COLO829 (cell line): ENCODE measurements at places on chromosomes 7 and 10.

DNA sequence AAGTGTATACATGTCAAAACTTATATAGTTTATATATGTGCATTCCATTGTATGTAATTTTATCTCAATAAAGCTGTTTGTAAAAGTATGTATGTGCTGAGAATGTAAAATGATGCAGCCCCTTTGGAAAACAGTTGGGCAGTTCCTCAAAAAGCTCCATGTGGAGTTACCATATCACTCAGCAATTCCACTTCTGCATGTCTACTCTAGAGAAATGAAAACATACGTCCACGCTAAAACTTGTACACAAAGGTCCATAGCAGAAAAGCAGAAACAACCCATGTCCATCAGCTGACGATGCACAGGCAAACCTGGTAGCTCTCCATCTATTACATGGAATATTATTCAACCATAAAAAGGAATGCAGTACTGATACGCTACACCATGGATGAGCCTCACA is 8.3 kb upstream of the RGS10 start:
- no peak for DNase-seq

DNA sequence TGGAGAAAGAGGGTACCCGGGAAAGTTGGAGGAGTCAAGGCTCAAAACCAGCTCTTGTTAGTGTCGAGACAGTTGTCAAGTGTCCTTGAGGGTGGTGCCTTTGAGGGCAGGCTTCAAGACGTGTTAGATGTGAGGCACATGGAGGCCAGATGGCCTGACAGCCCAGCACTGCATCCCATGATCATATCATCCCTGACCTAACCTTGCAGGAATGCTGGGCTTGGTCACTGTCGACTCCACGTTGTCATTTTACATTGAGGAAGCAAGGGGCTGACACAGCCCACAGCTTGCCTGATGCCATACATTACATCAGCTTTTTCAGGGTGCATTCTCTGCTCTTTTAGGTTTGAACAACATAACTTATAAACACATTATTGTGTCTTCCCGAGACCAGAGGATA is 114.1 kb downstream of the ABCA13 start:
- no peak for DNase-seq

- peak; percentile 72 for DNase-seq
These were observed 36.4 kb upstream of the PURB start for GRCh38 chr7:44921607-44922350.

DNA sequence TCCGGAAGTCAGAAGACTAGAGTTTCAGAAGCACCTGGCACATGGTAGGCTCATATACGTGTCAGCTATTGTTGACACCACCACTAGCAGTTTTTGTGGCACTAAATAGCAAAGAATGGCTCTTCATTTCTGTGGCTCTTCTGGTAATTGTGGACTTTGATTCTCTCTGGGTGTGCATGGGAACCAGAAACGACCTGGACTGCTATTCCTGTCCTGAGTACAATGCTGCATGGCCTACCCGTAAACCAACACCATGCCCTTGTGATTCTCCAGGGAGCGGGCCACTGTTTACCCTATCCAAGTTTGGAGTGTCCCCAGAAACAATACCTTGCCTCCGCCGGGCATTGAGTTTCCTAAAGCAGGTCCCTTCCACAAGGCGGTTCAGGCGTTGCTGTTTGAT is 162.9 kb upstream of the AOAH start:
- no peak for DNase-seq

DNA sequence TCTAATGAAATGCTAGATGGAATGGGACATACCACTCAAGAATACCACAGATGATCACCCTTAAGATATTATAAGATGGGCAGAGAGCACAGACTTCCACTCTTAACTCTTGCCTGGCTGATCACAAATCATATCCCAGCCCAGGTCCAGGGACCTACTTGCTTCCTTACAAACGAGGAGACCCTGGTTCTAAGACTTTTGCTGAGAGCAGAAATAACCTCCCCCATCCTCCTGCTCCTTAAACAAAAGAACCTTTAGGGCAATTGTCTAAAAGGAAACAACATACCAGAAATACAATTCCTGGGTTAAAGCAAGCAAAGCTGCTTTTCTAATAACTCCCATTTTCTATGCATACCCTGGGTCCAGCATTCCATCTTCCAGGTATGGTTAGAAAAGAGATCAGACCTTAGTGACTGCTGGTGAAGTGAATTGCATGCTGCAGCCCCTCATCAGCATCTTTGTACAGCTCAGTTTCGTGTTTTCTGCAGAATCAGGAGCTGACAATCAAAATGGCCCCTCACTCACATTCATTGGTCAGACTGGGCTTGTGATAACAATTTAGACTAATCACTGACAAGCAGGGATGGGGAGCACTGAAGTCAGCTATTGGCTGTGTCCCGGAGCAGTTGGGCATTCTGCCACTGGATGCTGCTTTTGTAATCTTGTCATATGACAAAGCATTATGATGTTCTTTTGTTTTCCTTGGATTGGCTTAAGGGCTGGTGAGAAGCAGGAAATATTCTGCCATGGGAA is 14.6 kb downstream of the IFIT3 start:
- DNase-seq: no peak

GRCh38 chr10:21732067-21732772 is 198.2 kb downstream of the MLLT10 start:
- DNase-seq: peak; percentile 35

DNA sequence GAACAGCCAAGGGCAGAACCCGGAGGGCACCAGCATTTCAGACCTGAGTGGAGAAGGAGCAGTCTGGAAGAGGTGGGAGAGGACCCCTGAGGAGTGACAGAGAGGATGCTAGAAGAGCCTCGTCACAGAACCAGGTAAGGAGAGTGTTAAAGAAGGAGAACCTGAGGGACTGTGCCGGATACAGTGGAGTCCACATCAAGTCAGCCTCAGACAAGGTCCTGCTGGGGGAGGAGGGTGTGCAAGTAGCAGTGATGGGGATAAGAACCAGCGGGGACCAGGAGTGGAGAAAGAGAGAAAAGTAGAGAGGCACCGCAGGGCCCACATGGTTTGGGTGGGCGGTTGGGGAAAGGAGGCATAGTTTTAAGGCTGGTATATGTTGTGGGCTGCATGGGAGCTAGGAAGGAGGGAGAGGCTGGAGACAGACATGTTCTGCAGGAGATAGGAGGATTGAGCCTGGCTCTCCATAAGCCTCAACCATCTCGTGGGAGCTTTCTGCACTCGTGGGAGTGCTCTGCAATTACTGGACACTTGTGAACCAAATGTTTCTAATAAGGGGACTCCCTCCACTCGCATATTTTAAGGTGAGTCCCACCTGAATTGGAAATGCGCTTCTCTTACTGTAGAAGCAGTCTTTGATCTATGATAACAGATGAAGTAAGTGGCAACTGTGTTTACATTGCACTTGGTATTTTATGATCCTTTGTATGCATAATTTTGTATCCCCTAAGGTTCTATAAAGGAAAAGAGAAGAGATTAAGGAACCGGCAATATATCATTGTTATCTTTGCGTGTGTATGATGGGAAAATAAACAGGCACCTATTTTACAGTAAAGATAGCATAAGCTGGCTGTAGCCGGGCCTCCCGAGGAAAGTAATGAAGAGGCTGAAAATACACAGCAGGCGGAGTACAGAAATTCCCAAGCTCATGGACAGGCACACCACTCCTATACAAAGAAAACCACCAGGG is 154.8 kb downstream of the ADAM12 start:
- no peak for DNase-seq

- DNase-seq: no peak
These were observed 106.8 kb upstream of the FGL2 start for GRCh38 chr7:77306231-77307067.

DNA sequence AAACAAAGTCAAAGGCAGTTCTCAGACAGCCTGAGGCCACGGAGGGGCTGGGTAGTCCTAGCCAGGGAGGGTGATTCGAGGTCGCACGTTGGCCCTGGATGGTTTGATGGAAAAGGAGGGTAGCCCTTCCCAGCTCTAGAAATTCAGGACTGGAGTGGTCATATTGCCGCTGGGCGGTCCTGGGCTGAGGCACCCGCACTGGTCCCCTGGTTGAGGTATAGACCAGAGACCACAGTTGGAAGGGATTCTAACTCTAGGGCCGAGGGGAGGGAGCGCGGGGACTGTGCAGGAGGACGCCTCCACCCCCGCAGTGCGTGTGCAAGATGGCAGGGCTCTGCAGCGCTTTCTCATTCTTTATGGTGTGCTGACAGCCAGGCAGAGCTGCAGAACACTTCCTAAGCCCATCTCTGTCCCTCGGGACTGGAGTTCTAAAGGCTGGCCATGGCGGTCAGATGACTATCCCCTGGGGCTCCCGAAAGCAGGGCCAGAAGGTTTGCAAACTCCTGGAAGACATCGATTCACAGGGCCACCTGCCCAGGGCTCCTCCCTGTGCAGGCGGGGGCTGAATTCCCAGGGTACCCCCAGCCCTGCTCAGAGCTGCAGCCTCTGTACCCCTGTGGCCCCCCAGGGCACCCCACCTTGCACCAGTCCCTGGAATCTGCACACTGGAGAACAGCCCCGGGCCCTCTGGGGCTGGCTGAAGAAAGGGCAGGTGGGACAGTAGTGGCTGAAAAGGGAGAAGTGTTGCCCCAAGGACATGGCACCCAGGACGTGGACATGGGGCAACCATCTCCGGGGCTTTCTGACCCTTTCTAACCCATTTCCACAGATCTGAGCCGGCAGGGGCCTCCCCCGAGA is 51.0 kb upstream of the ELN start:
- DNase-seq: peak; percentile 43

- DNase-seq: no peak
These were observed 66.4 kb upstream of the PDCD4 start for GRCh38 chr10:110805292-110805691.

GRCh38 chr10:4217653-4218052 is 432.6 kb upstream of the KLF6 start:
- DNase-seq: no peak

DNA sequence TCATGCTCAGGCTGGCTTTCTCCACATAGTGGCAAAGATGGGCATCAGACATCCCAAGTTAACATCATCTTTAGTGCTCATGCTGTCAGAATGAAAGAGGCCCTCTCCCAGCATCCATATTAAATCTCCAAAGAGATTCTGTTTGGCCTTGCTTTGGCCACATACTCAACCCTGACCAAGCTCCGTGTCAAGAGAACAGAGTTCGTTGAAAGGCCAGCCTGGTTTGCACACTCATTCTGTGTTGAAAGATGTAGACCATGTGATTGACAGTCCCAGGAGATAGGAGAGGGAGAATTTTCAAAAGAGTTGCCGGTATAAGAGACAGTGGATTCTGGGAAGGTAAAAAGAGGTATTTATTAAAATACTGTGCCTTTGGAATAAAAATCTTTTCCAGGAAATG is 19.7 kb downstream of the MET start:
- DNase-seq: no peak

- DNase-seq: peak; percentile 6
These were observed 72.8 kb downstream of the SHOC2 start for GRCh38 chr10:110992006-110992800.

DNA sequence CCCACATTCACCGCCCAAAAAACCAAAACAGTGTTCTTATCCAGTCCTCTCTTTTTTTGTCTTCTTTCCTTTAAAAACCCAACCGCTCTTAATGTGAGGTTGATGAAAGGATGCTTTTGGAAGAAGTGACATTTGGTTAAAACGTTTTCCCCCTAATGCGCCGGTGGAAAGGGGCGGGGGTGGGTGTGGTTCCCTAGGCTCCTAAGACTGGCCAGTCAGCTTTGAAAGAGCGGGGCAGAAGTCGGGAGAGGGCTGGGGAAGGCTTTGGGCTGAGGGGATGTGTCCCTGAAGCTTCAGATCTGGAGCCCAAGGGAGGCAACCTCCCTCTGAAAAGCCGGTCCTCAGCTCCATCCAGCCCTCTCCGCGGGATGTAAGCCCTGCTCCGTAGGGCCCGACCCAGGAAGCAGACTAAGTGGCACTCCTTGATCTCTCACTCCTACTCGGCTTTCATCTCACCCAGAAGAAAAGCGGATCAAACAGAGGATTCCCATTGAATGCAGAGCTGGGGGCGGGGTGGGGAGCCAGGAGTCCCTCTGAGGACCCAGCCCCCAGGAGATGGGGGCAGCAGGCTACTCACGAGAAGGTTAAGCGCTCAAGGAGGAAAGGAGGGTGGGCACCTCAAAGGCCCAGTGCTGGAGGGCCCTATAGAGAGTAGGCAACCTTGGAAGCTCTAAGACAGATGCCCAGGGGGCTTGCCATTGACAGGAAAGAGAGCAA is 2.4 kb upstream of the EVX1 start:
- DNase-seq: no peak

GRCh38 chr7:134388336-134389019 is 70.4 kb downstream of the AKR1B1 start:
- no peak for DNase-seq

- no peak for DNase-seq
These were observed 73.9 kb downstream of the SEMA3C start for GRCh38 chr7:80844916-80845315.

DNA sequence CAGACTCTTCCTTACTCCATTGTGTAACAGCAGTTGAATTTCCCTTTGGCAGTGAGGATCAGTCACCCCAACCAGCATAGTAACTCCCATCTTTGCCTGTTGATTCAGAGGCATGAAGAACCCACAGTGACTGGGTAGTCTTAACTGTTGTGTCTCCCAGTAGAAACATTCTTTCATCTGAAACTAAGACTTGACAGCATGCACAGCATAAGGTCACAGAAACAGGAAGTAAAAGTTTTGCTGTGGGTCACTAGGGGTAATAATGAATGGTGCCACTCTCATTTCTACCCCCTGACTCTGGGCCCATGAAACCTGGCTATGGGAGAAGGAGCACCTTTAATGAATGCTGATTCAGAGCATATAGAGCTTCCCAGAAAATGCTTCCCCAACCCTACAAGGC is 8.3 kb upstream of the FRMPD2 start:
- no peak for DNase-seq

- peak; percentile 22 for DNase-seq
These were observed 222.0 kb downstream of the LHFPL3 start for GRCh38 chr7:104550362-104550761.

- DNase-seq: no peak
These were observed 14.8 kb upstream of the LSM8 start for GRCh38 chr7:118169146-118169545.

- no peak for DNase-seq
These were observed 795.6 kb downstream of the PHTF2 start for GRCh38 chr7:78594156-78594555.

DNA sequence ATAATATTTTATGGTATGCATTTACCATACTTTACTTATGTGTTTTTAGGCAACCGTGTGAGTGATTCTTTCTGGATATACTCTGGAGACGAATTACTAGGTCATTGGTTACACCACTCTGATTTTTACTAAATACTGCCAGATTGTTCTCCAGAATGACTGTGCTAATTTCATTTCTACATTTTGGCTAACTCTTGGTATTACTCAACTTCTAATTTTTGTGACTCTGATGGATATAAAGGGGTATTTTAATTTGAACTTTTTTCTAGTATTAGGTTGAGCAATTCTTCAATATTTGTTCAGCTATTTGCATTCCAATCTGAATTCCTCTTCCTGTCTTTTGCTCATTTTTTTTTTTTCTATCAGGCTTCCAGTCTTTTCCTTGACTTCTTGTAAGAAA is 223.6 kb downstream of the MDFIC start:
- DNase-seq: no peak

DNA sequence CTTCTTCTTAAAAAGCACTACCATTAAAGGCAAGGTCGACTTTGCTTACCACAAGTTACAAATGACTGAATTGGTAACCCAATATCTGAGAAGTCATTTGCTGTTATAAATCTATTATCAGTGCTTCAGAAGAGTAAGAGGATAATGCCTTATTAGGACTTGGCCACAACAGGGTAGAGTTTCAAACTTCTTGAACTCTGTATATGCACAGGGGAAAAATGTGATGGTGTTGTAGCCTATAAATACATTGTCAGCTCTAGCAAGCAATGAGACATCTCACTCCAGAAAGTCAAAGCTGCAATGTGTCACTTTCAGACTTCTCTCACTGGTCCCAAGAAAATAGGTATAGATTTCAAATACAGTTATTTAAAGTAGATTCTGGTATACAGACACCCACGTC is 9.3 kb downstream of the TFEC start:
- DNase-seq: no peak
